ENCODE measurements at places on chromosomes 5 and 9.

- no peak for DNase-seq
These were observed 18.7 kb downstream of the IL31RA start for GRCh38 chr5:55869847-55870246.

DNA sequence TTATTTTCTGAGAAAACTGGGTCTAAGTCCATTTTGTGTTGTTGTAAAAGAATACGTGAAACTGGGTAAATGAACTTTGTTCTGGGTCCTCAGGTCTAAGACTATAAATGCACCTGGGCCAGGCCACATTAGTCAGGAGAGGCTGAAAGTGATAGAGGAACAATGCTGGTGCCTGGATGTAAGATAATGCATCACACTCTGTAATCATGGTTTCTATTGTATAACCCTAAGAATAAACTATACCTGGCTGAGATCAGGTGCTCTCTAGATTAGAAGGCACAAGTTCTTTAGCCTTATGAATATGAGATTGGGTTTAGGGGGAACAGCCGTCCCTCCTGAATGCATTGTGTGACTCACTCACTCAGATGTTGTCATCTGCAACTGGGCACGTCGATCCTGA, 675.5 kb downstream of the HTR1A start:
- no peak for DNase-seq

DNA sequence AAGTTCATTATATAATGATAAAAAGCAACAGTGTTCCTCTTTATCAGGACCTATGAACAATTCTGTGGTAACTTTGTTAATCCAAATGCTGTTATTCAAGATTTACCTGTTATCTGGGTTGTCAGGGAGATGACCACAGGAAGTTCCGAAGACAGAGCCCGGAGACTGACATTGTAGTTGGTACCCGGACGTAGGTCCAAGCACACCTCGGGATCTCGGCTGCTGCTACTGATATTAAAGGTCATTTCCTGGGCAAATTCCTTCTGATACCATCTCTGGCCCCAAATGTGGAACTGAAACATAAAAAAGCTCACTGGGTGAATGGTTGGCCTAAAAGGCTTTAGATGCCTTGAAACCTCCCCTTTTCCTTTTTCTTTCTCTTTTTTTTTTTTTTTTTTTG, 96.7 kb downstream of the SUSD1 start:
- DNase-seq, result peak; percentile 70

- no peak for DNase-seq
These were observed 124.5 kb downstream of the PDZD2 start for GRCh38 chr5:31763424-31763823.

DNA sequence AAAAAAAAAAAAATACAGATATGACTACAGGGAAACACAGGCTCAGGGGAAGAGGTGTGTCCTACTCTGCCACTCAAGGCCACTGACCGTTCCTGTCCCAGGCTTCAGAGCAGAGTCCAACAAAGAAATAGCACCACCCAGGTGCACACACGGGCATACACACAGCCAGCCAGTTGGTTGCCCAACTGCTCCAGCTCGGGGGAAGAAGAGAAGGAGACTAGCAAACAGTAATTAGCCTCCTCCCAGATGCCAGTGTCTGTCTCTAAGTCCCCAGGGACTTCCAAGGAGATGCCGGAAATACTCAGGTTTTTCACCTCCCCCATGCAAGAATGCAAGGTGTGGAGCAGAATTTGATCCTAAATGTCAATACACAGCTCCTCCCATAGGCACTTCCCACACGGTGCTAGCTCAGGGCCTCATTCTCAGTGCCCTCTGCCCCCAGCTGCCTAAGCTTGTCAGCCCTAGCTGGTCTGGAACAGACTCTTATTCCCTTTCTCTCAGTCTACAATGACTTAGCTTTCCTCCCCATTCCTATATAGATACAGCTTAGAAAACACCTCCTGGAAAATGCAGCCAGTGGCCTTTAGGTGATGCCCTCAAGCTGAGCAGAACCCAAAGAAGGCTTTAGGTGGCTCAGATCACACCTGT, 1.7 kb downstream of the MYORG start:
- no peak for DNase-seq
